ENCODE measurements at places on chromosomes 11 and 22. TPM values are rescaled to one million over a fixed set of nuclear protein-coding genes. Genes with fewer than 3 reads are reported as not detected.
A peak's percentile ranks its signal among the peaks of the same experiment; 100 is the strongest.

The APLNR gene
- 16.6 TPM for total RNA-seq

The SHISAL1 gene
- total RNA-seq: 0.70 TPM

The ZNF214 gene
- 0.67 TPM for total RNA-seq

The MMP27 gene
- total RNA-seq: not detected

The CASP4 gene
- total RNA-seq: 17.1 TPM

The VWCE gene
- total RNA-seq: 0.59 TPM

The TEAD1 gene
- 103 TPM for total RNA-seq

The SMTNL1 gene
- not detected for total RNA-seq

The SLC15A3 gene
- 11.6 TPM for total RNA-seq

The KRTAP5-8 gene
- total RNA-seq: not detected

The DBX1 gene
- total RNA-seq: not detected

The FOLR1 gene
- 0.22 TPM for total RNA-seq

The TREH gene
- total RNA-seq: not detected

The KCNK4 gene
- not detected for total RNA-seq

The KRTAP5-11 gene
- not detected for total RNA-seq

The APOBEC3H gene
- not detected for total RNA-seq

The GLYAT gene
- 0.22 TPM for total RNA-seq

- DNase-seq: no peak
Observed at GRCh38 chr11:113725407-113725806, 19.3 kb upstream of the TMPRSS5 start.

- no peak for DNase-seq
Observed at GRCh38 chr22:38097557-38098409, 12.7 kb downstream of the BAIAP2L2 start.

DNA sequence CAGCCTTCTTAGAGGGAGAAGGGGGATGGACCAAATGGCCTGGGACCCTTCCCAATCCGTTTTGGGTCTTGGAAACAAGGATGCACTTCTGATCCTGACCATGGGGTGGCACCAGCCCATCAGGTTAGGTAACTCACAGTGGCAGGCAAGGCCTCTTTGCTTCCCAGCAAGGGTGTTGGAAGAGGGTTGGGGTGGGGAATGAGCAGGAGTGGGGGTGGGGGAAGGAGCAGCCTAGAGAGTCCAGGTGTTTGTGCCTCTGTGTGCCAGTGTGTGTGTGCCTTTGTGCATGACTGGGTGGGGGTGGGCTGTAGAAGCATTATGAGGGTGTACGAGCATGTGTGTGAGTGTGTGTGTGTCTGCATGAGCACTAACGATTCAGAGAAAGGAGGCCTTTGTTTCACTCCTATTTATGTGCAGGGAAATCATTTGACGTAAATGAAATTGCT lies 213.1 kb downstream of the INSC start:
- peak; percentile 79 for DNase-seq

DNA sequence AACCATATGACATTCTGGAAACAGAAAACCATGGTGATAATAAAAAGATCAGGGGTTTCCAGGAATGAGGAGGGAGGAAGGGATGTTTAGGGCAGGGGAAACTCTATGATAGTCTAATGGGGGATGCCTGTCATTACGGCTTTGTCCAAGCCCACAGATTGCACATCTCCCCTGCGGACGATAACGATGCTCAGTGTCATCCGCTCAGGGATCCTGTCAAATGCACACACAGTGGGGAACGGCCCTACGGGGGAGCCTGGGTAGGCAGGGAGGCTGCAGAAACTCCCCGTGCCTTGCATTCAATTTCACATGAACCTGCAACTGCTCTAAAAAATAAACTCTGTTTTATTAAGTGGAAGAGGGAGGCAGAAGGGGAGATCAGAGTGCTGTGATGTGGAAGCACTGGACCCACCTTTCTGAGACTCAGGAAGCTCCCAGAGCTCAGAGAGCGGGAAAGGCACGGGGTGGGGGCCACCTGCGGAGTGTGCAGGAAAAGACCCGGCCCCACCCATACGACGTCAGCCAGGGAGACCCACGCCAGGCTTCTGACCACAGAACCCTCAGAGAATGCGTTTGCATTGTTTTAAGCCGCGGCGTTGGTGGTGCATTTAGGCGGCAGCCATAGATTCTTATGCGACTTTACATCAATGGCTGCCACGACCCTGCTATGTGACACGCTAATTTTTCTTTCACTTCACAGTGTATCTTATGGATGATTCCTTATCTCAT lies 543.5 kb downstream of the BRD1 start:
- no peak for DNase-seq

GRCh38 chr11:69195824-69196782 lies 40.4 kb downstream of the SMIM38 start:
- no peak for DNase-seq

GRCh38 chr22:28183078-28183860 lies 264.2 kb upstream of the PITPNB start:
- DNase-seq: no peak

- peak; percentile 88 for DNase-seq
Observed at GRCh38 chr11:117817368-117818040, 7.0 kb downstream of the FXYD2 start.

DNA sequence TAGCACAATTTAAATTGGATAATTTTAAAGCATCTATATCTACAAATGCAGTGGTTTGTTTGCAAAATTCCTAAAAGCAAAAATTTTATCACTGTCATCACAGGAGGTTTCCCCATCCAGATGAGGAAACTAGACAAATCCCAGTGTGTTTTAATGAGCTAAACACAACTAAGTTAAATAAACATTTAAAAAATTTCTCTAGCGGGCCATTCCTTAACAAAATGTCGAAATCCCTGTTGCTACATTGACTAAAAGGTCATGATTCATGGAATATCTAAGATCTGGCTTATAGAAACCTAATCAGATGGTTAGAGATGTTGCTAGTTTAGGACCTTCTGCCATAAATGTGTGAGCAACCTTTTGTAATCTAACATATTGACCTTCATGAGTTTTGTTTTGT lies 107.3 kb upstream of the BDNF start:
- no peak for DNase-seq

DNA sequence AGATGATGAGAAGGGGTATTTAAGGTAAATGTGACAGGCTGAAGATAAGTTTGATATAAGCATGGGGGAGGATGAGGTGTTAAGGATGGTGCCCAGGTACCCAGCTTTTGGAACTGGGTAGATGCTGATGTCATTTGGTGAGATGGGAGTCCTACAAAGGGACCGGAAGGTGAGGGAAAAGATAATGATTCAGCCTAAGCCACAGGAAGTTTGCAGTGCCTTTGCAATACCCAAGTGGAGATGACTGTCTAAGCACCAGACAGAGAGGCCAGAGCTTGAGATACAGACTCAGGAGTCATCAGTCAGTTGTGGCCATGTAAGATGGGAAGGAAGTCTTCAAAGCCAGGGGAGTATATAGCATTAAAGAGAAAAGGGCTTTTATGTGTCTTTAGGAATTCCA lies 30.0 kb upstream of the SMCO4 start:
- DNase-seq: no peak

- DNase-seq: no peak
Observed at GRCh38 chr11:112630496-112630895, 330.7 kb upstream of the NCAM1 start.

DNA sequence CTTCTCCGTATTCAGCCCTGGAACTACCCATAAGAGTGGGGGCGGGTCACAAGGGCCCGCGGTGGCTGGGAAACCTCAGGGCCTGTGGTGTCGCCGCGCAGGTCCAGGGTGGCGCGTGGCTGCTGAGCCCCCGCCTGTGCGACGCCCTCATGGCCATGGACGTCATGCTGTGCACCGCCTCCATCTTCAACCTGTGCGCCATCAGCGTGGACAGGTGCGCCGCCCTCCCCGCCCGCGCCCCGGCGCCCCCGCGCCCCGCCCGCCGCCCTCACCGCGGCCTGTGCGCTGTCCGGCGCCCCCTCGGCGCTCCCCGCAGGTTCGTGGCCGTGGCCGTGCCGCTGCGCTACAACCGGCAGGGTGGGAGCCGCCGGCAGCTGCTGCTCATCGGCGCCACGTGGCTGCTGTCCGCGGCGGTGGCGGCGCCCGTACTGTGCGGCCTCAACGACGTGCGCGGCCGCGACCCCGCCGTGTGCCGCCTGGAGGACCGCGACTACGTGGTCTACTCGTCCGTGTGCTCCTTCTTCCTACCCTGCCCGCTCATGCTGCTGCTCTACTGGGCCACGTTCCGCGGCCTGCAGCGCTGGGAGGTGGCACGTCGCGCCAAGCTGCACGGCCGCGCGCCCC lies 2.4 kb downstream of the DRD4 start:
- no peak for DNase-seq

DNA sequence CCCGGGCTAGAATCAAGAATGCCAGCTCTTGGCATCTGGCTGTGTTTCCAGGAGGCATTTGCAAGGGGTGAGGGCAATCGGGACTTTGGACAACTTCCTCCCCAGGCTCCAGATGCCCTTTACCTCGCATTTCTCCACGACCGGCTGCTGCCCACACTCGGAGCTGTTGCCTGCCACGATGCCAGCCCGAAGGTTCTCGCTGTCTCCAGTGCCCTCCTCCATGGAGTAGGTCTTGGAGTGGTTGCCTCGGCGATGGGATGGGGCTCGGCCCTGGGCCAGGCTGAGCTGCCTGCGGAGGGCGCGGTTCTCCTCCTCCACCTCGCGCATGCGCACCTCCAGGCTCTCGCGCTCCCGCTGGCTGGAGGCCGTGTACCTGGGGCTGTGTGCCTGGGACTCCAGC lies 270.0 kb downstream of the LARGE1 start:
- no peak for DNase-seq

- DNase-seq: no peak
Observed at GRCh38 chr11:31433851-31434250, 64.2 kb downstream of the DNAJC24 start.

- no peak for DNase-seq
Observed at GRCh38 chr11:46972821-46973220, 36.3 kb downstream of the CSTPP1 start.

GRCh38 chr11:26063915-26064314 lies 268.0 kb upstream of the ANO3 start:
- DNase-seq: no peak

DNA sequence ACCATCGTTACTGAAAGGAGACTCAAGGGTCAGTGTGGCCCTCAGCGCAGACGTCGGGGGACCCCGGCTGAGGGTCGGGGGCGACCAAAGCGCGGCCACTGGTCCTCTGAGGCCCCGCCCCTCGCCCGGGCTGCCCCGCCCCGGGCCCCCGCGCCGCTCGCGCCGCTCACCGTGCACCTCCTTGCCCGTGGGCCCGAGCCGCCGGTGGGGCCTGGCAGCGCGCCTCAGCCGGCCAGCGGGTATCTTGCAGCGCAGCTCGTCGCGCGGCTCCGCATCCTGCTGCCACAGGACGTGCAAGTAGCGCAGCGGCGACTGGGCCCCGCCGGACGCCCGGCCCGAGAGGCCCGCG lies 419 bp downstream of the ANKRD54 start:
- DNase-seq: no peak

DNA sequence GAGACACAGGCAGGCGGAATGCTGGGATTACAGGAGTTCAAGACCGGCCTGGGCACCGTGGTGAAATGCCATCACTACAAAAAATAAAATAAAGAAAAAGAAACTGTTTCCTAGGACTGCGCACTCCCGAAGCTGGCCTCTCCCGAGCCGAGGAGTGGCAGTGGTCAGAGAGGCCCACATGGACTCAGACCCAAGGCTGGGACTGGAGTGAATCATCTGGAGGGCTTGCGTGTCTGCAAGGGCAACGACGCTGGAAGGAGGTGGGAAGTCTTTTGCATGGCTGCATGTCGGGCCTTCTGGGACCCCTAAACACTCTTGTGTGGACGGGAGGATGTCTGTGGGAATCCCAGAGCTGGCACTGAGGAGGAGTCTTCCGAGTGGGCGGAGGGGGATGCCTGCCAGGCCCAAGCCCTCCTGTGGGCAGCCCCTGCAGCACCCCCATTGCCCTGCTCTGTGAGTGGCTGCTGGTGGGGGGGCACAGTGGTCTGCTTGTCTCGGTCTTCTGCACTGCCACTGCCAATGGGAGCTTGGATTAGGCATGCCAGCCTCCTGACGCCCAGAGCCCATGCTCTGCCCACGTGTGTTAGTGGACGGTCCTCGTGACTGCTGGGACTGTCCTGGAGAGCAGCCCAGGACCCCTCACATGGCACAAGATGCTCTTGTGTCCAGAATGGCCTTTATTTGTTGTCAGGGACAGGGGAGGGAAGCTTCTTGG lies 1.8 kb upstream of the AP2A2 start:
- no peak for DNase-seq

- DNase-seq: peak; percentile 49
Observed at GRCh38 chr11:73164803-73165540, 22.9 kb upstream of the FCHSD2 start.

- DNase-seq: no peak
Observed at GRCh38 chr11:103315248-103315647, 206.0 kb downstream of the DYNC2H1 start.

- DNase-seq: no peak
Observed at GRCh38 chr22:27985323-27986275, 66.5 kb upstream of the PITPNB start.

DNA sequence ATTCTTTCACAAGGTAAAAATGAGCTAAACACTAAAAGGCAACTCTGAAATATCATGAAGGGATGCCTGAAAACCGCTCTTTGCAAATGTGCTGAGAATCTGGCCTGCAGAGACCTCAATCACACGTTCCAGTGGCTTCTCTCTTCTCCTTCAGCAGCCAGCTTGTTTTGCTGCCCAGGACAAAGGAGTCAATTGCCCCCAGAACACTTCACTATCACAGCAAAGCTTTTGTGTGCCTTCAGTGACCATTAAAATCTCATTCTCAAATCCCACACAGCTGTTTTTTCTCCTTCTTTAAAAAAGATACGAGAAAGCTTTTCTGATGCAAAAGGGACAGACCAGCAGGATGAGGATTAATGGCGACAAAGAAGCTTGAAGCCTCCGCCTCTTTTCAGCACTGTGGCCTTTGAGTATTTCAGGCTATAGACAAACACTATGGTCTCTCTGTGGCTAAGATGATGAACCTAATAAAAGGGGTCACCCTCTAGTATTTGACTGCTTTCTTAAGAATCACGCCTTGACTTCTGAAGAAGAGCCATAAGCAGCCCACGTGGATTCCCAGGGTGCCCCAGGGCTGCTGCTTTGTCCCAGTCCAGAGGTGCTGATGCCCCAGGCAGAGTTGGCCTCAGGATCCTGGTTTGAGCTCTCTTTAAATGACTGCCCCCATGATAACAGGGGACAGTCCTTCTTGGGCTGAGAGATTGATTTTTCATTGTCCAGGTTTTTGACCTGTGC lies 33.4 kb upstream of the NRIP3 start:
- no peak for DNase-seq

DNA sequence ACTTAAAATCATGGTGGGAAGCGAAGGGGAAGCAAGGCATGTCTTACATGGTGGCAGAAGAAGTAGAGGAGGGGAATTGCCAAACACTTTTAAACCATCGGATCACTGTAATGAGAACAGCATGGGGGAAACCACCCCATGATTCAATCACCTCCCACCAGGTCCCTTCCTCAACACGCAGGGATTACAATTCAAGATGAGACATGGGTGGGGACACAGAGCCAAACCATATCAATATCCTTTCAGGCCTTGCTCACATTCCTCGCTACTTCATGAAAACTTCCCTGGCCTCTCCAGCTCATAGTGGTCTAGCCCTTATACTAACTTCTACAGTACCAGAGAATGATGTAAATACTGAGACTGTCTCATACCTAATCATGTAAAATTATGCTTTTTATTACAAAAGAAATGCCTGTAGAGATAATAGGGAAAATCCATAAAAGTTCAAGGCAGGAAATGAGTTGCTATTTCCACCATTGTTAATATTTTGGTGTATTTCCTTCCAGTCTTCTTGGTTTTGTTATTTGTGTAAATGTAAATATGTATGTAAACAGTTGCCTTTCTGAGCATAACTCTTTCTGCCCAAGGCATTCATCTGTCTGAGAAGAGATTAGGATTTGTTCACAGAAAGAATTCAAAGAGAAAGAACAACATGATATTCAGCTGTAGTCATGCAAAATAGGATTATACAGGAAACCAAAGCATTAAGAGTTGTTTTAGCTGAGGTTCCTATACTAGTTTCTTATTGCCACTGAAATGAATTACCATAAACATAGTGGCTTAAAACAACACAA lies 104.3 kb upstream of the LDLRAD3 start:
- no peak for DNase-seq

Data from cardiac septum (tissue), 1 donor.